D721Med (cell line): ENCODE measurements at places on chromosomes 1 and 21.

- DNase-seq, result no peak
These were observed 34.5 kb downstream of the TYW3 start for GRCh38 chr1:74767490-74767889.

DNA sequence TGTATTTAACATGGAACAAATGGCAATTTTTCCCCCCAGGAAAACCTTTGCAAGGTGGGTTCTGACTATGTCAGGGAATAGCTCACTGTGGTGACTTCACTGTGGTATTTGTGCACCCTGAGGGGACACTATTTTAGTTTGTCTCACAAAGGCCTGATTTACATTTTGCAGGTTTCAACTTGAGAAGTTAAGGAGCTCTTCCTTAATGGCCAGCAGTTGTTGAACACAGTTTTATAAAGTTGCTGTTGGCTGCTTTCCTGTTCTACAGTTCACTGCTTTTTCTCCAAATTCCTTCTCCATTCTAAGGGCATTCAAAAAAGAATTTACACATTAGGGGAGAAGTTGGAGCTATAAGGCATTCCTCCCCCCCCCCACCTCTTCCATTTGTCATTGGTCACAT, 4.6 kb downstream of the LAMC1 start:
- DNase-seq, result no peak

DNA sequence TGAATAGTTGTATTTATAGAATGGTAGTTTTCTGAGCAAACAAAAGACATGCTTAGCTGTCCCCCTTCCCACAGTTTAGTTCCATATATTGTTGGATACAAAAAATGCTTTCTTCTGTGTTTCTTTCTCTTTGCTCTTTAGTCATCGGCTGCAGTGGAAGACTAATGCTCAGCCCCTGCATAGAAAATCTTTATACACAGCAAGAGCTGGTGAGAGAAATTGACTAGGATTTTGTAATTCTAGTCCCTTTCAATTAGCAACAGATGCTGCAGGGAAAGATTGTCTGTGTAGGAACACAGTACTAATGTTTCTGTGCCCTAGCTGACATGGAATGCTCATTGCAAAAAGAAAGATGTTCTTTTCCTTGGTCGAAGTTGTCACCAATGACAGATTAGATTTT, 200.9 kb downstream of the RPS6KC1 start:
- DNase-seq, result no peak

DNA sequence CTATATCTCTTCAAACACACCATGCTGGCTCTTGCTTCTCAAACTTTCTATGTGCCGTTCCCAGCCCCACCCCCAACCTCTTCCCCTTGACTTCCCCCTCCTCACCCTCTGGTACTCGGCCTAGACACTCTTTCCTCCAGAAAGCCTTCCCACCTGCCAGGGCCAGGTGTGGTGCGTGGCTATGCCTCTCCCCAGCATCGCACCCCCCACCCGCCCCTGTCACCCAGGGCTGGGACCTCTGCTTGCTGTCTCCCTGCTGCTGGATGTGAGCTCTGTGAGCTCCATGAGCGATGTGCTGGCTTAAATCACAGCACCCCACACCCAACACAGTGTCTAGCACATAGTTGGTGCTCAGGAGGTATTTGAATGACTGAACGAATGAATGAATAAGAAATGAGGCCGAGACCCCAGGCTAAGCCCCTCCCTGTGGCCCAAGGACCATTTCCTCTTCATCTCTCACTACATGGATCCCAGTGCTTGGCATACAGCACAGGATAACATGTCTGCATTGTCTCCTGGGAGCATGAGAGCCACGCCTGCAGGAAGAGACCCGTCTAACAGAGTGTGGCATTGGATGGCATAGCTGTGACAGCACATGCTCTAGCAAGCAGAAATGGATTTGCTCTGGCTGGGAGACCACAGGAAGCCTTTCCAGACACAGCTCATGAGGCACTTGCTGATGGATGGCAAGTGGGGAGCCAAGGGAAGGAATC, 19.7 kb downstream of the TNNT2 start:
- no peak for DNase-seq

DNA sequence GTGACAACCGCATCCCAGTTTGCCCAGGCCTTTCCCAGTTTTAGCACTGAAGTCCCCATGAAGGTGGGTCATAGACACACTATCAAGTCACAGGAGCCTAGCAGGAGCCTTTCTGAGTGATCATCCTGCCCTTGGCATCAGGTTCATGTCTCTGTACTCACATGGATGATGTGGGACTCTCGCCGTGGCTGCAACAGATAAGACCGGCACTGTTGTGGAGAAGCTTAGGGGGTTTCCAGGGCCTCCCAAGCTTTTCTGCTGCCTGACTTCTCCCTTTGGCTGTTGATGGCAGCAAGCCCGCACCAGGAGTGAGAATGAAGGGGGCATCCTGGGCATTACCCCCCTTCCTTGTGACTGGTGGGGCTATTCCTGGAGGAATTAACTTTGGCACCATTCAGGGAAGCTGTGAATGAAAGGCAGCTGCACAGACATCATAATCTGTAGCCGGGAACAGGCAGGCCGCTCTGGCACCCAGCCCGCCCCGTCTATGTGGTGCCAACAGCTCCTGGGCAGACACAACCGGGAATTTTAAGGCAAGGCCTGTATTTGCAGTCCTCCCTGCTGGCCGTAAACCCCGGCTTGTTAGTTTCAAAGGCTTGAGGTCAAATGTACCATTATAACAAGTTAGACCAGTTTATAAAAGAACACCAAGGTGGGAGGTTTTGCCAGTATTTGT, 148.6 kb downstream of the HUNK start:
- DNase-seq, result no peak

GRCh38 chr1:224259986-224260385, 70.0 kb downstream of the NVL start:
- no peak for DNase-seq

- no peak for DNase-seq
These were observed 55.4 kb downstream of the FRRS1 start for GRCh38 chr1:99710994-99711393.

DNA sequence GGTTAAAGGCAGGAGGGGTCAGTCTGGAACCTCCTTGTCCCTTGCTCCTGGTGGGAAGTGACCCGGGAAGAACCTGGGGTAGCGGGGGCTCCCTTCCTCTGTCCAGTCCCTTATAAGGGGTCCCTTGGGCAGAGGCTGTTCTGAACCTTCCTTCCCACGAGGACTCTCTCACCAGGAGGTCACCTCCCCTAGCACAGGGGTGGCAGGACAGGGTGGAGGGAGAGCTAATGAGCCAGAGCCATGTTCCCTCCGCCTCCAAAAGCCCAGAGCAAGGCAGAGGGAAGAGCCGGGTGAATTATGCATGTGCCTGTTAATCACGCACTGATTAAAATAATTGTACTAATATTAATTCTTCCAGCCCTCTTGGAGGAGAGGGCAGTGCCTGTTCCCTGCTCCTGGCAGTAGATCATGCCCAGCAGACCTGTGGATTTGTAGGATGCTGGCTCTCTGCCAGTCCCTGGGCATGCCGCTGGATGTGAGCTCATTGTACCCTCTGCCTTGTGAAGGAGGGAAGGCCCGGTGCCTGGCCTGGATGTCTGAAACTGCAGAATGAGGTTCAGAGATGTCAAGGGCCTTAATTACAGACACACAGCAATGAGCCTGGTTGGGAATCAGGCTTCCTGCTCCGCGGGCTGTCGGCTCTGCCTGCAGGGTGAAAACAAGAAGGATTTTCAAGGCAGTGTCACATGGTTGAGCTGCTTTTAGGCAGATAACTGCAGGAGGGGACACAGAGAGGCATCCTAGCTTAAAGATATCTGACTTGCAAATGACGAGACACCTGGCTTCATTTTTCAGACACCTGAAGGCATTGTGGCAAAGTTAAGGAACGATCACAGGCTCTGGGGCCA, 68.2 kb downstream of the IGSF21 start:
- no peak for DNase-seq

- DNase-seq, result no peak
These were observed 26.7 kb downstream of the TSPAN2 start for GRCh38 chr1:115062542-115063004.
